ENCODE measurements at places on chromosomes 3 and 15.
A peak's percentile ranks its signal among the peaks of the same experiment; 100 is the strongest.

DNA sequence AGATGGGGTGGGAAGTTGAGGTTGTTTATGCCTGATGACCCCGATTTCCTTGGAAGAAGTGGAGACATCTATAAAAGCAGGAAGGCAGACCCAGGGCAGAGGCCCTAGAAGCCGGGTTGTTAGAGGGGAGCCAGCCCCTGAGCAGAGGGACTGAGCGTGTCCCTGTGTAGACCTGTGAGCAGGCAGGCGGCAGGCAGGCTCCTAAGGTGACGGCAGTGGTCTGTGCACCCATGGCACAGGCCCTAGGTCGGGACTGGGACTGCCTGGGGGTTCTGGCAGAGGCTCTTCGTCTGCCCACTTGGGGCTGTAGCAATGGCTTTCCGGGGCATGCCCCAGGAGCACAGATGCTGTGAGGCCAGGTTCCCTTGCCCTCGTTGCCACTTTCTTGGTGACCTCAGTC is 9.9 kb downstream of the SEMA4B start:
- DNase-seq = peak; percentile 19

GRCh38 chr3:126752303-126753190 is 48.5 kb downstream of the CHCHD6 start:
- peak; percentile 85 for DNase-seq

DNA sequence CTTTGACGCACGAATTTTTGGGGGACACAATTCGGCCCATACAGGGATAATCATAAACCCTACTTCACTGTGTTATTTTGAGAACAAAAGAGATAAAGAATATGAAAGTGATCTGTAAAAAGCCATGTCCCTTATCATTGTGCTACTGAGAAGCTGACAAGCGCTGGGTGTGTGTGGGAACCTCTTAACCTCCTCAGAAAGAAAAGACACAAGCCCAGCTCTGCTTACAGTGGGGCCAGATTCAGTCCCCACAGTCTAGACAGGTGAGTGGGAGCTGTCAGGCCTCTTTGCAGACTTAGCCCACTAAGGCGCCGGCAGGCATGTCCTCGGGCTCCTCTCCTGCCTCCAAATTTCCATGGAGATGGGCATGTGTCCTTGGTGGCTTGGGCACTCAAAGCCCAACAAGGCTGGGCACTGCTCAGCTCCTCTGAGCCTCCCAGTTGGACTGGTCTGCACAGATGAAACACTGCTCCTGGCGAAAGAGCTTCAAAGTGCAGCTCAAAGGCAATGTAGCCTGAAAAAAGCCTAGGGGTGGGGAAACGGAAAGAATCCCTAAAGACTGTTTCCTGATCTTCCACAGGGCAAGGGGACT is 64.4 kb upstream of the ETV5 start:
- DNase-seq = no peak

DNA sequence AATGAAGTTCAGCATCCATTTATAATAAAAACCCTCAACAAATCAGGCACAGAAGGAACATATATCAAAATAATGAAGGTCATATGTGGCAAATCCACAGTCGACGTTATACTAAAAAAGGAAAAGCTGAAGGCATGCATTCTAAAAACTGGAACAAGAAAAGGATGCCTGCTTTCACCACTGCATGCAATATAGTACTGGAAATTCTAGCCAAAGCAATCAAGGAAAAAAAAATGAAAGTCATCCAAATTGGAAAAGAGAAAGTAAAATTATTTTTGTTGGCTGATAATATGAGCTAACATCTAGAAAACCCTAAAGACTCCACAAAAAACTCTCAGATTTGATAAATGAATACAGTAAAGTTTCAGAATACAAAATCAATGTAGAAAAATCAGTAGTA is 1123.2 kb downstream of the TBL1XR1 start:
- DNase-seq = no peak

GRCh38 chr3:99971761-99972160 is 142.5 kb downstream of the FILIP1L start:
- no peak for DNase-seq

GRCh38 chr15:93042691-93043378 is 46.2 kb downstream of the RGMA start:
- peak; percentile 3 for DNase-seq

- DNase-seq = no peak
These were observed 13.1 kb upstream of the SKIC8 start for GRCh38 chr15:78312536-78312935.

GRCh38 chr3:69354948-69355347 is 30.9 kb downstream of the FRMD4B start:
- no peak for DNase-seq

DNA sequence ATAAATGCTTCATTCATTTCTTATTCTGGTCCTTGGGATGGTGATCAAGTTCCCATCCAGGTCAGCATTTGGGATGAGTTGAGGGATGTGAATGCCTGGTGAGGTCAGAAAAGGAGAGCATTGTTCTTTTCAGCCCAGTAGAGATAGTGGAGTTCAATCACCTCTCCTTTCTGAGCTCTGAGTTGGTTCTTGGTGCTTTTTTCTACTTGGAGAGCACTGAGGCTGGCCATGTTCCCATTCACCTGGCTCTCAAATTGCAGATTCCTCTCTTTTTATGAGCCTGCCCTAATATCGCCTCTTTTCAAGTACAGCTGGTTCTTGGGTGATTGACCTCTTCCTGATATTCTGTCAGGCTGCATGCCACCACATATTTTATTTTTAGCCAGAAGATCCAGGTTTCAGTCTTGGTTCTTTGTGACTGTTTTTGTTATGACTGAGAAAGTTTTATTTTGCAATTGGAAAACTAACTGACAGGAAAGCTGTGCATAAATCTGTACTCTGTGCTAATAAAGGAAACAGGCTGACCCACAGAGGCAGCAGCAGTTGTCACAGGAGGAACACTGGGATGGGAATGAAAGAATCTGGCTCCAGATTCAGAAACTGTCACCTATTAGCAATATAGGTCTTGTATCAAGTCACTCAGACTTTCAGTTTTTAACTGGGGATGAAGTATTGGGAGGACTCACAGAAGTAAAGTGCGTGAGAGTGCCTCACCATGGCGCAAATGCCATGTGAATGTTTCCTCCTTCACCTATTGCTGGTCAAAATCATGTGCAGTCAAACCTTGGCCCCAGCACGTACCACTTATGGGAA is 10.7 kb downstream of the AQP9 start:
- DNase-seq = no peak

DNA sequence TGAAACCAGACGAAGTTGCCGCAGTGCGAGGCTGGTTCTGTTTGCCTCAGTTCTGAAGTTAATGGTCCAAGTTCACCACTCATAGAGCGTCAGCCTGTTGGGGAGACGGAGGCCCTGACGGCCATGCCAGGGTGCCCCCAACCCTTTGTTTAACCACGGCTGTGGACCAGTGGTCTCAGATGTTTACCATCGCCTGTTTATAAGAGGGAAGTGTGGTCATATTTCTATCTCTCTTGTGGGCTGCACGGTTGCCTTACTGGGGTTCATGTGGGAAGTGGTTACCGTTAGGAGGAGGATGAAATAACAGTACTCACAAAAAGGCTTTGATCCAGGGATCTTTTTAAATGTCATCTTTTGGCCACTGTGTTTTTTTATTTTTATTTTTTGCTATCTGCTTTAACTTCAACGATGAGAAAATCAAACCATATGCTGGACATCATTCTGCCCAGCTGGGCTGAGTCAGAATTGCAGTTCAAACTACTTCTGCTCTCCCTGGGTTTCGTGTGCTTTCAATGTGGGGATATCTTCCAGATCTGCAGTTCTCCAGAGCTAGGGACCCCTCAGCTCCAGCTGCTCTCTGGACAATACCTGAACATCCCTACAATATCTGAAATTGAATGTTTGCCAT is 17.8 kb downstream of the SMAD3 start:
- DNase-seq = no peak

DNA sequence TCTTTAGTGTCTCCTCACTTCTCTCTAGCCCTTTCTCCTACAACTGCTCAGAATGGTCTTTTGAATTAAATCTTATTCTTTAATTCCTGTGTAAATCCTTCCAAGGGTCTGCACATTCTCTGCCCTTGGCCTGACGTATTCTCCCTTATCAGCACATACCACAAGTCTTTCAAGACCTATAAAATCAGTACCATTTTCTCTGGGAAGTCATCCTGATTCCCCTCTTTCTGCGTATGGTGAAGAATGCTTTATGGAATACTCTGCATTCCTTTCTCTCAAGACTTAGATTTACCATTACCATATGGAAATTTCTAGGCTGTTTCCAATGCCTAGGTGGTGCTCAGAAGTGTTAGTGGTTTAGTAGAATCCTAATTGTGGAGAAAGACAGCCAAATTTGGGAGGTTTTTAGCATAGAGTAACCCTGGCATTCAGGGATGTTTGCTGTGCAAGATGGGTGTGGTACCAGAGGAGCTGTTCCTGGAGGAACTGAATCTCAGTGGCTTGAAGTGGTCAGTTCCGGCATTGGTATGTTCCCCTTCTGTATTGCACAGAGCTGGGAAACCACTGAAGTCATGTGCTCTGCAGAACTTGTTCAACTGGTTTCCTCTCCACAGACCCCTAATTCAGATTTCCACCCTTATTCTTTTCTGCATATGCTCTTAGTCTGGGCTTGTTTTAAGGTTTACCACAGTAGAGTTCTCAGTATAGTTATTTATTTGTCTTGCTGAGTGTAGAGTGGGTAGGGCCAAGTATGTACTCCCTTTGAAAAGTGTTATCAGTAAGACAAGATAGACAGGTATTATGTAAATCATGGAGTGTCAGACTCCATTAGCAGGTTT is 24.5 kb downstream of the IQGAP1 start:
- DNase-seq = no peak

- no peak for DNase-seq
These were observed 920.7 kb upstream of the NR2F2 start for GRCh38 chr15:95409626-95410310.

GRCh38 chr15:29106551-29107290 is 162.9 kb downstream of the NSMCE3 start:
- no peak for DNase-seq

GRCh38 chr15:25774871-25775270 is 88.3 kb downstream of the ATP10A start:
- no peak for DNase-seq

GRCh38 chr3:154786724-154787123 is 293.4 kb upstream of the MME start:
- no peak for DNase-seq

DNA sequence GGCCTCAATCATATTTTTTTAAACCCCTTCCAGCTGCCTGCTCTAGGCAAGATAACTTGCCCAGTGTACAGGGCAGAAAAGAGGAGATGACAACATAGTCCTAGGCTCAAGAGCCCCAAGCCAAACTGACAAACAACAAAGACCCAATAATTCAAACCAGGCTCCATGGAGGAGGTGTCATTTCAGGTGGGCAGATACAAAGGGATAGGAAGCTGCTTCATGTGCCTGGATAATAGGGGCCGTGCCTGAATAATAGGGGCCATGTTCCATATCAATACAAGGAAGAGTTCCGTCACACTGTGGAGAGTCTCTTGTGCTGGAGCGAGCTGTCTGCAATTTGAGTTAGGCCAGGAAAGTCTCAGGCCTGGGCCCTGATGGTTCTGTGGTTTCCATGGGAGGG is 35.4 kb upstream of the TRIM71 start:
- DNase-seq = no peak

GRCh38 chr15:79171320-79172031 is 80.9 kb upstream of the RASGRF1 start:
- DNase-seq = no peak

DNA sequence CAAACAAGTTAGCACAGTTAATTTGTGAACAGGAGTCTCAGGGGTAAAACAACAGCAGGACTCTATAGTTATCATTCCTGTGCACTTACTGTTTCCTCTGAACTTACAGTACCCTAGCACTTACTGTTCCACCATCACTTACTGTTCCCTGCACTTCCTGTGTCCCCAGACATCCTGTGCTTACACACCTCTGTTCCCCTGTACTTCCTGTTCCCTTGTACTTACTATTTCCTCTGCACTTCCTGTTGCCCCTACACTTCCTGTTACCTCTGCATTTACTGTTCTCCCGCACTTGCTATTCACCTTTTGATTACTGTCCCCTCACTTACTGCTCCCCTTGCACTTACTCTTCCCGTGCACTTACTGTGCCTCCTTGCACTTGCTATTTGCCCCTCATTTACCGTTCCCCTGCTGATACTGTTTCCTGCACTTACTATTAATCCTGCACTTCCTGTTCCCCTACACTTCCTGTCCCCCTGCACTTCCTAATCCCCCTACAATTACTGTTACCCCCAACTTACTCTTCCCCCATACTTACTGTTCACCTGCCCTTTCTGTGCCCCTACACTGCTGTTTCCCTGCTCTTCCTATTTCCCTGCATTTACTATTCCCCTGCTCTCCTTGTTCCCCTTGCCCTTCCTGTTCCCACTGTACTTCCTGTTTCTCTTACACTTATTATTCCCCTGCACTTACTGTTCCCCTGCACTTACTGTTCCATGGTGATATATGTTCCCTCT is 30.3 kb downstream of the TPRA1 start:
- no peak for DNase-seq
